Activated T-helper 1 cell treated with anti-CD3 and anti-CD28 coated beads, Interleukin-2, amount 50 U/mL, for 16 hours (primary cell): ENCODE measurements at places on chromosomes 12 and 14.

GRCh38 chr14:62117010-62117750, 355.0 kb downstream of the SNAPC1 start:
- peak; percentile 9 for DNase-seq

GRCh38 chr12:65640489-65640901, 183.8 kb upstream of the HMGA2 start:
- no peak for DNase-seq

DNA sequence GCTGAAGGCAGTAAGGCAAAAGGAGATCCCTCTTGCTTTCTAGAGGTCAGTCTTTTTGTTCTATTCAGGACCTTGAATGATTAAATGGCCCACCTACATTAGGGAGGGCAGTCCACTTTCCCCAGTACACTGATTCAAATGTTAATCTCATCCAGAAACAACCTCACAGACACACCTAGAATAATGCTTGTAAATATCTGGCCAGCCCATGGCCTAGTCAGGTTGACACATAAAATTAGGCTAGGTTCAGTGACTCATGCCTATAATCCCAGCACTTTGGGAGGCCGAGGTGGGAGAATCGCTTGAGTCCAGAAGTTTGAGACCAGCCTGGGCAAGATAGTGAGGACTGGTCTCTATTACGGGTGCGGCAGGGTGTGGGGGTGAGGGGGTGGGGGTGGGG, 43.5 kb downstream of the MIPOL1 start:
- DNase-seq, result no peak

DNA sequence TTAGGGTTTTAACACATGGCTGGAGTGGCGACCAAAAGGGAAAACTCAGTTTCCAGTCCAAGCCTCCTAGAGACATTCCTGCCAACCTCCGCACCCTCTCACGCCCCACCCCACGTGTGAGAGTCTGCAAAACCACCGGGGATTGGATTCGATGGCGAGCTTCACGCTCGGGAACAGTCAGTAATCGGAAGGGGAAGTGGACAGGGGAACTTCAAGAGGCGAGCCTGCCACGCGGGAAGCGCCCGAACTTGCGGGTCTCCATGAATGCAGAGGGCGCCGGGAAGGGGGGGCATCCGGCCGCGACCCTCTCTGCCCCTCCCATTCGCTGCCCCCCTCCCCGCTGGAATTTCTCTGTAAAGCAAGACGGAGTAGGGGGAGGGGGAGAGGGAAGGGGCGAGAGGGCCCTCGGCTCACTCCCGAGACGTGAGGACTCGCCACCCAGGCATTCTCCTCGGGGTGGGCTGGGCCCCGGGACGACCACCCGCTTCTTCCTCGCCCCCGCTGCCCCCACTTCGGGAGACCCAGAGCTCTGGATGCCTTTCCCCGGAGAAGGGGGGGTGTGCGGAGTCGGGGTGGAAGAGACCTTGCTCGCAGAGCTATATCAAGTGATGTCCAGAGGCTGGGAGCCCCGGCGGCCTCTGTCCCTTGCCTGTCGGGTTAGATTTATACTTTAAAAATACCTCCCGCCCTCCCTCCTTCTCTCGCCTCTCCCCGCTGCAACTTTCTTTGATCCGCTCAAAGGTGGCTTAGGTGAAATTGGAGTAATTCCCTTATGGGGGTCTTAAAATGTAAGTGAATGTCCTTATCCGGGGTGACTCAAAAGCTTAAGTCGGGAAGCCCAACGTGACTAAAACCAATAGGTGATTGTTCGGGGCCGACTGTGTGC, 2.5 kb upstream of the CCND2 start:
- no peak for DNase-seq

DNA sequence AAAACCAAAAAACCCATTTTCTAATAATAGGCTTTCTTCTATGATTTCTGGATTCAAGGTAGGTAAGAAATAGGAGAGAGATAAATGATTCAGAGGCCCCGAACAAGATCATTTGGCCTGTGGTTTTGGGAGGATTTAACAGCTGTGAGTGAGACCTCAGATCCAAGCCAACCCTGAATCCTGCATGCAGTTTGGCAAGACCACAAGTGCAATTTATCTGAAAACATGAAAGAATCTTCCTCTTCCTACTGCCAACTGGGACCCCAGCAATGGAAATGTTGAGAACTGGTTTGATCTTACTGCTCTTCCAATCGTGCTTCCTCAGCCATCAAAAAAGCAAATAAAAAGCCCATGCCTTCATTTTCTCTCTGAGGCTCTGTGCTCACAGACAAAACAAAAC, 519.7 kb upstream of the TBX3 start:
- no peak for DNase-seq
